C1 segment of cervical spinal cord (tissue), 14 donors: ENCODE measurements at places on chromosomes 16 and 17.

- no peak for DNase-seq
These were observed 17.8 kb upstream of the RPL38 start for GRCh38 chr17:74185571-74186185.

DNA sequence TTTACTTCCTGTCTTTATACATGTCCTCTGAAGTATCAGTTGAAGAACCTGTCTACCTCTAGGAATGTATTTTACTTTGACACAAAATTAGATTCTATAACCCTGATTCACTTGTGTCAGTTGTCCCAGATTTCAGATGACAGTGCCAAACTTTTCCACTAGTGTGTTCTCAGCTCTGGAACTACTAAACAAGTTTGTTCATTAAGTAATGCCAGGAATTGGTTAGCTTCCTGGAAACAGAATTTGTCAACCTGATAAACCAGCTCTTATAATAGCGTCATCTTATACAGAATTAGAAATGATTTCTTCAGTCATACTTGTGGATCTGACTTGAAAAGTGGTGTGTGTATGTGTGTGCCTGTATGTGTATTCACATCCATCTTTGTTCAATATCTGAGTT lies 7.4 kb downstream of the MAP3K3 start:
- no peak for DNase-seq

GRCh38 chr16:3964686-3965290 lies 84.3 kb upstream of the CREBBP start:
- DNase-seq = no peak

DNA sequence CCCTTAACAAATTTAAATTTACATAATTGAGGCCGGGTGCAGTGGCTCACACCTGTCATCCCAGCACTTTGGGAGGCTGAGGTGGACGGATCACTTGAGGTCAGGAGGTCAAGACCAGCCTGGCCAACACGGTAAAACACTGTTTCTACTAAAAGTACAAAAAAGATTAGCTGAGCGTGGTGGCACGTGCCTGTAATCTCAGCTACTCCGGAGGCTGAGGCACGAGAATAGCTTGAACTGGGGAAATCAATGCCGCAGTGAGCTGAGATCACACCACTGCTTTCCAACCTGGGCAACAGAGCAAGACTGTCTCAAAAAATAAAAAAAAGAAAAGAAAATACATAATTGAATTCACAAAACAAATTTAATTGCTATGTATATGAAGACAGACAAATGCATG lies 56.3 kb upstream of the KIFC3 start:
- DNase-seq = no peak

- no peak for DNase-seq
These were observed 88.5 kb downstream of the NPIPB11 start for GRCh38 chr16:29318037-29318436.

GRCh38 chr16:78709137-78709884 lies 609.9 kb downstream of the WWOX start:
- DNase-seq = no peak

GRCh38 chr16:51543971-51544370 lies 392.9 kb upstream of the SALL1 start:
- DNase-seq = no peak

- no peak for DNase-seq
These were observed 220.6 kb downstream of the CDRT15L2 start for GRCh38 chr17:20800146-20800545.

DNA sequence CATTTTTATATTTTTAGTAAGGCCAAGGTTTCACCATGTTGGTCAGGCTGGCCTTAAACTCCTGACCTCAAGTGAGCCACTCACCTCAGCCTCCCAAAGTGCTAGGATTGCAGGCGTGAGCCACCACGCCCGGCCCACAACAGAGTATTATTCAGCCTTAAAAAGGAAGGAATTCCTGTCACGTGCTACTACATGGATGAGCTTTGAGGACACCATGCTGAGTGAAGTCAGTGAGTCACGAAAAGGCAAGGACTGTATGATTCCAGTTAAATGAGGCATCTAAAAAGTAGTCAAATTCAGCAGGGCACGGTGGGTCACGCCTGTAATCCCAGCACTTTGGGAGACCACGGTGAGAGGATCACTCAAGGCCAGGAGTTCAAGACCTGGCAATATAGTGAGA lies 9.7 kb downstream of the CSF3 start:
- no peak for DNase-seq

GRCh38 chr17:77423589-77424451 lies 283.1 kb downstream of the SEC14L1 start:
- peak; percentile 70 for DNase-seq

DNA sequence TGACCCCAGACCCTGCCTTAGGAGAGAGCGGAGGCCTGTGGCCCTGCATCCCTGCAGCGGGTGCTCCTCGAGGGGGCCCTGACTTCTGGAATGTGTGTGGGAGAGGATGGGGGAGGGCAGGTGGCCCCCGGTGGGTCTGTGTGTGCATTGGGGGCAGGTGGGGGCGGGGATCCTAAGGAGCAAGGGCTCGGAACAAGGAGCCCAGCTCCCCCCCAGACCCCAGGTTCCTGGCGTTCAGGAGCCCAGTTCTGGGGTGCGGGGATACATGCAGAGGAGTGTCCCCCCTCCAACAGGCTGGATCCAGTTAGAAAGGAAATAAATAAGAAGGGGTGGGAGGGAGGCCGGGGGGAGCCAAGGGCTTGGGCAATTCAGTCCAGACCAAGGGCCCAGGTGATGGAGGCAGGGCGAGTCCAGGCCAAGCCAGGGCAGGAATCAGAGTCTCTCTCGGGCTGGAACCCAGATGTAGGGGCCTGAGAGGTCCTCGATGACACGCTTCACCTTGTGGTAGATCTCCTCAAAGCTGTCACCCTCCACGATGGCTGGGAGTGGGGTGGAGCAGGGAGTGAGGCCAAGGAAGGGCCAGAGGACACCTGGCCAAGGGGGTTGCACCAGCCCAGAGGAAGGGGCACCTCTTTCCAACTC lies 11.2 kb upstream of the ASGR1 start:
- DNase-seq = no peak

- no peak for DNase-seq
These were observed 2.5 kb downstream of the TAC4 start for GRCh38 chr17:49845321-49845720.

- DNase-seq = no peak
These were observed 25.4 kb upstream of the NSRP1 start for GRCh38 chr17:30091121-30091670.

- no peak for DNase-seq
These were observed 22.9 kb downstream of the DHRS7C start for GRCh38 chr17:9768381-9768934.

- DNase-seq = peak; percentile 29
These were observed 9.1 kb upstream of the TMEM100 start for GRCh38 chr17:55731586-55732250.

GRCh38 chr17:32396343-32396742 lies 46.4 kb downstream of the ZNF207 start:
- DNase-seq = no peak

GRCh38 chr16:80403894-80404293 lies 136.9 kb upstream of the DYNLRB2 start:
- no peak for DNase-seq

- DNase-seq = no peak
These were observed 66.6 kb upstream of the LHX1 start for GRCh38 chr17:36870720-36870999.

GRCh38 chr16:2987833-2988232 lies 7.6 kb upstream of the PKMYT1 start:
- DNase-seq = no peak

DNA sequence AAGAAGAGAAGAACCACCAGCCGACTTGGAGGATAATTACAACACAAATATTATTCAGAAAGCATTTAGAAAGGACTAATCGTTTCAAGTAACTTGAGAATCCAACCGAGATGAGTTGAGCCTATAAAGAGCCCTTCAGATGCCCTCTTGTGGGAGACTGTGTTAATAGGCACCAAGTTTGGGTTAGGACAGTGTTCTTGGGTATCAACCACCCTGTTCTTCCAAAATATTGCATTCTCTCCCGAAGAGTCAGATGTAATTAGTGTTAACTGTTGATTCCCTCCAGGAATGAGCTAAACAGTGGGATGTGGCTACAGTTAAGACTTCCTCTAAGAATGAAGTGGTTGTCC lies 87.8 kb upstream of the NOL11 start:
- DNase-seq = no peak

DNA sequence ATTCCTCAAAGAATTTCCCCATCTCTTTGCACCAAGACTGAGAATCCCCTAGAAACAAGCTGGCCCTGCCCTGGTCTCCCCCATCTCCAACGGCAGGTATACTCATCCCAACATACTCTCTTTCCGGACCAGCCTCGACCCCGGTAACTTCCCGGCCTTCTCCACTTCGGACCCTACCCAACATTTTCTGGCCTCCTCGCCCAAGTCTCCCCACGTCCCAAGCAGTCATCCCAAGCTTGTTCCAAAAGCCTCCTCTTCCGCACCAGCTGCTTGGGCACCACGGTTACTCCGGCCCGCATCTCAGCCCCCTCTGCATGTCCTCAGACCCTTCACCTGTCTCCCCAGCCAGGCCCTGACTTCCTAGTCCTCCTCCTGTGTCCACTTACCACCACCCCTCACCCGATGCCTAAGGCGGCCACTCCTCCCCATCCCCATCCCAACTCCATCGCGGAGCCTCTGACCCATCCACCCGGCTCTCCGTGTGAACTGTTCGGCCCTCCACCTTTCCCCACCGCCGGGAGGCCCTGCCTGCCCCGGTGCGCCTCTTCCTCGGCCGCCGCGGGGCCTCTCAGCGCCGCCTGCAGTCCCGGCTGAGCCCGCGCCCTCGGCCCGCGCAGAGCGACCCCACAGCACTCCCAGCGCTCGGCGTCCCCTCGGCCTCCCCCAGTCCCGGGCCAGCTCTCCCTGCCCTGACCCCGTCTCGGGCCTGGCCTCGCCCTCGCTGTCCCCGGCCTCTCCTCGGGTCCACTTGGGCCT lies 994 bp downstream of the PITPNA start:
- no peak for DNase-seq

- peak; percentile 60 for DNase-seq
These were observed 1.1 kb downstream of the PHF12 start for GRCh38 chr17:28950017-28950751.

- no peak for DNase-seq
These were observed 16.6 kb upstream of the IL21R start for GRCh38 chr16:27385398-27385797.

GRCh38 chr17:7888184-7888920 lies at the start of gene CHD3:
Gene CHD3, plus strand, starts transcription at chr17:7888789. Its CDS starts 212 bp downstream, at chr17:7889001.
- no peak for DNase-seq

GRCh38 chr17:10156599-10156947 lies 41.8 kb downstream of the GAS7 start:
- no peak for DNase-seq

- DNase-seq = no peak
These were observed 87.0 kb downstream of the GNAO1 start for GRCh38 chr16:56278196-56278855.

- DNase-seq = no peak
These were observed 9.1 kb downstream of the NUDT16L1 start for GRCh38 chr16:4702466-4702808.

DNA sequence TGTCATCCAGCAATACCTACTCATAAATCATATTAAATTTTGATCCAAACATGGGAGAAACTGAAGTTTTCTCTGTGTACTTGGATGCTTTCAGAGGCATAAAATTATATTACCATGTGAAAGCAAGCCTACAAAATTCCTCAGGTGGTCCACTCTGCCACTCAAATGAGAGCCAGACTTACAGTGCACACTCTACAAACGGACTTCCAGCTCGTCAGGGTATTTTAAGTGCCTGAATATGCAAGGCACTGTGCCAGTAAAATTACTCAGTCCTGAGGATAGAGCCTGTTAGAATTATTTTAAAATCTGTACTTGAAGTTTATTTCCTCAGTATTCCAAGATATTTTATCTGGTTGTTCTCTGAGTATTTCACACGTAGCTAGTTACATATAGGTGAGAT lies 54.5 kb downstream of the TENT4B start:
- DNase-seq = no peak

- no peak for DNase-seq
These were observed 2.2 kb upstream of the TRAF4 start for GRCh38 chr17:28741358-28742349.

- no peak for DNase-seq
These were observed 80.7 kb upstream of the CES5A start for GRCh38 chr16:55955845-55956244.

GRCh38 chr17:614653-615546 lies 99.7 kb downstream of the VPS53 start:
- no peak for DNase-seq

GRCh38 chr16:62832214-62832613 lies 796.0 kb upstream of the CDH8 start:
- no peak for DNase-seq

- no peak for DNase-seq
These were observed 530 bp downstream of the GSG1L start for GRCh38 chr16:28062847-28063521.

DNA sequence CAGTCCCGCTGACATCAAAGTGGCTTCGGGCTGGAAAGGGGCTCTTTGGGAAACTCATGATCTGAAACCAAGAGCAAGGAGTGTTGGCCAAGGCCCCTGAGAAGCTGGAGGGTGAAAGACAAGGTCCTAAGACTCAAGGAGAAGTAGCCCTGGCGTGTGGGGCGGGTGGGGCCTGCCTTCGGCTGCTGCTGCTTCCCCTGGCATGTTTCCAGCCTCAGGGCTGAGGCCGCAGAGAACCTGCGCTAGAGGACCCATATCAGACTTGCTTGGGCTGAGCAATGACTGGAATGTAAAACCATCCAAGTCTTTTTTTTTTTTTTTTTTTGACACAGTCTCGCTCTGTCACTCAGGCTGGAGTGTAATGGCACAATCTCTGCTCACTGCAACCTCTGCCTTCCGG lies 67.5 kb upstream of the GCSH start:
- DNase-seq = no peak

GRCh38 chr16:11901091-11901490 lies 14.7 kb downstream of the GSPT1 start:
- DNase-seq = no peak

GRCh38 chr17:38341035-38341721 lies 2.6 kb downstream of the GPR179 start:
- DNase-seq = peak; percentile 72

GRCh38 chr16:85064186-85064585 lies 36.6 kb downstream of the KIAA0513 start:
- no peak for DNase-seq

- no peak for DNase-seq
These were observed 12.8 kb downstream of the RECQL5 start for GRCh38 chr17:75654176-75654575.

GRCh38 chr16:82995924-82996441 lies 369.2 kb downstream of the CDH13 start:
- no peak for DNase-seq

- no peak for DNase-seq
These were observed 4.2 kb upstream of the KLHL11 start for GRCh38 chr17:41869426-41869825.
